ENCODE measurements at places on chromosomes 6 and 20. TPM values are rescaled to one million over a fixed set of nuclear protein-coding genes. Genes with fewer than 3 reads are reported as not detected.

ZNF217 gene
- 7.1 TPM for polyA plus RNA-seq

SYNGAP1 gene
- 8.8 TPM for polyA plus RNA-seq

PPP1R16B gene
- polyA plus RNA-seq = 0.91 TPM

DNA sequence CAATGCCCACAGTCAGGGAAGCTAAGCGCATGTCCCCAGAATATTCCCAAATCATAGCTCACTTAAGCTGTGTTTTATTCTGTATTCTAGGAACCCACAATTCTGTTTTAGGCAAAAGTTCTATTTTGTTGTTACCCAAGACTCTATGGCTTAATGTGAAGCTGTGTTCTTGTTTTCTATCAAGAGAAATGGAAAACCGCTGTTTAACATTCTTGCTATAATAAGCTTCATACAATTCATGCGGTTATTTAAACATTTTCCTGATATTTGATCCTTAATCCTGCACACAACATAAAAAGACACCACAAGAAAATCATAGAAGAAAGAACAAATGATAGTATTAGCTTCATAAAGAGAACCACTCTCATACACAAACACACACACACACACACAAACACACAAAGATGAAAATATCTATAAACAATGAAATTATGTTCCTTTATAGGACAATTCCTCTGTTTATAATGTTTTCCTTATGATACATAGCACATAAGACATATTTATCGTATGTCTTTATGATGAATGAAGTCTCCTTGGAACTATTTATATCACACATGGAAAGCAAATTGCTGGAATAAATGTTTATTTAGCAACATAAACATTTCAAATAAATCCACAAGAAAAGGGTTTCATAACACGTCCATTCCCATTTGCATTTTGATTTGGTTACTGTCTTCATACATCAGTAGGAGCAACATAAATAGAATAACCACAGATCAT is 16.4 kb upstream of the COL21A1 start:
- DNase-seq = no peak

UST gene
- polyA plus RNA-seq = 5.0 TPM

- DNase-seq = no peak
These were observed 15.4 kb upstream of the FBXO30 start for GRCh38 chr6:145829950-145830349.

DNA sequence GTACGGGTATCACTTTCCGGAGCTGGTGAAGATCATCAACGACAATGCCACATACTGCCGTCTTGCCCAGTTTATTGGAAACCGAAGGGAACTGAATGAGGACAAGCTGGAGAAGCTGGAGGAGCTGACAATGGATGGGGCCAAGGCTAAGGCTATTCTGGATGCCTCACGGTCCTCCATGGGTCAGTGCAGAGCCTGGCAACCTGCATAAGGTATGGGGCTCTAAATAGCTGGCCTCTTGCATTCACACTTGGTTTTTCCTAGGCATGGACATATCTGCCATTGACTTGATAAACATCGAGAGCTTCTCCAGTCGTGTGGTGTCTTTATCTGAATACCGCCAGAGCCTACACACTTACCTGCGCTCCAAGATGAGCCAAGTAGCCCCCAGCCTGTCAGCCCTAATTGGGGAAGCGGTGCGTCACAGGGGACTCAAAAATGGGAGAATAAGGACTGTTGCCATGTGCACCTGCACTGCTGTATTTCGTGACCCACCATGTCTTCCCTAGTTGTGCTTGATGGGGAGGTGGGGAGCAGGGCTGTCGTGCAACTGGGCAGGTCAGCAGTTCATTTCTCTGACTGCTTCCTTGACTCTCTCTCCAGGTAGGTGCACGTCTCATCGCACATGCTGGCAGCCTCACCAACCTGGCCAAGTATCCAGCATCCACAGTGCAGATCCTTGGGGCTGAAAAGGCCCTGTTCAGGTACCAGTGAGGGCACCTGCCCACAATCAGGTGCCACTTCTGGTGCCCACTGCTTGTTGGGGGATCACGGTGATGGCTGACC is 3.1 kb downstream of the NOP56 start:
- no peak for DNase-seq

DNA sequence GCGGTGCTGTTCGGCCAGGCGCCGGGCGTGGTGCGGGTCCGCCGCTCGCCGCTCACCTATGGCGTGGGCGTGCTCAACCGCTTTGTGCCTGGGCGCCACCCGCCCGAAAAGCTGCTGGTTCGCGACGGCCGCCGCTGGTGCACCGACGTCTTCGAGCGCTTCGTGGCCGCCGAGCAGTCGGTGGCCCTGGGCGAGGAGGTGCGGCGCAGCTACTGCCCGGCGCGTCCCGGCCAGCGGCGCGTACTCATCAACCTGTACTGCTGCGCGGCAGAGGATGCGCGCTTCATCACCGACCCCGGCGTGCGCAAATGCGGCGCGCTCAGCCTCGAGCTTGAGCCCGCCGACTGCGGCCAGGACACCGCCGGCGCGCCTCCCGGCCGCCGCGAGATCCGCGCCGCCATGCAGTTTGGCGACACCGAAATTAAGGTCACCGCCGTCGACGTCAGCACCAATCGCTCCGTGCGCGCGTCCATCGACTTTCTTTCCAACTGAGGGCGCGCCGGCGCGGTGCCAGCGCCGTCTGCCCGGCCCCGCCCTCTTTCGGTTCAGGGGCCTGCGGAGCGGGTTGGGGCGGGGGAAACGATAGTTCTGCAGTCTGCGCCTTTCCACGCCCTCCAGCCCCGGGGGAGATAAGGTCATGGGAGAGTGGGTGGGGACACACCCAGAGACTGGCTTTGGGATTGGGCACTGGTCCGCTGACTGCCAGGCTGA is 15.7 kb downstream of the ADISSP start:
- peak; percentile 56 for DNase-seq

DNA sequence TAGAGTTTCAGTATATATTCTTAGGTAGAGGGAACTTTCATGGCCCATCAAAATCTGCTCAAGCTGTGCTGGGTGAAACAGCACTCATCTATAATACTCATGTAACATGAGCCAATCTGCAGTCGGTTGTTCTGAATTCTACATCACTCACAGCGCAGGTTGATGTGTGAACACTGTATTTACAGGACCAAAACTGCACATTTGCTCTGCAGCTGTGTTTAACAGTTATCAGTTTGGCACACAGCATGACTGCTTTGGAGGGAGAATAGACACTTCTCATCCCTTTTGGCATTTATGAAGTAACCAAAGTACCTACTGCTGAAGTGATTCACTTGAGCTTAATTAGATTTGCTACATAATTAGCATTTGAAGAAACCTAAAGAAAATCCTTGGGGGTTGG is 225.1 kb downstream of the BCKDHB start:
- DNase-seq = no peak

- DNase-seq = no peak
These were observed 14.6 kb downstream of the MYBL2 start for GRCh38 chr20:43681468-43681942.

SLA2 gene
- polyA plus RNA-seq = not detected

DNA sequence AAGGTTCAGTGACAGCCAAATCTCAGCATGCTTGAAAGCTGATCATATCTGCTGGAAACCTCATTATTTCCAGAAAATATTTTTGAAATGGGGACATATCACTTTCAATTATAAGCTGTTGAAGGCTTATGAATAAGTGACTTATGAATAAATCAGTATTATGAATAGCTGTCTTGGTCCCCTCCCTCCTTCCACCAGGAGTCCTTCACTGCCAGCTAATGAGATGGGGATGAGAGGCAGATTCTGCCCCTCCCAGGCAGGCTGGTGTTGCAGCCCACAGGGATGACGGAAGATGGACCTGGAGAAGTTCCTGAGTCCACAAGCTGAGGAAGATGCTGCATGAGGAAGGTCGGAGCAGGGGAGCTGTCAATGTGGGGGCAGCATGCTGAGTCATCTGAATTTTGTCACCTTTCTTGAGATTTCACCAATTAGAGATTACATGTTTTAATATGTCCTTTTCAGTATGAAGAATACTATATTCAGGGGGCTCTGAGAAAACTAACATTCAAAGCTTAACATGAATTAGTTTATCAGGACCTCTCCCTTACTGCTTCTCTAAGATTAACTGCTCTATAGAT is 112.2 kb downstream of the DTNBP1 start:
- no peak for DNase-seq

SMLR1 gene
- not detected for polyA plus RNA-seq

DNA sequence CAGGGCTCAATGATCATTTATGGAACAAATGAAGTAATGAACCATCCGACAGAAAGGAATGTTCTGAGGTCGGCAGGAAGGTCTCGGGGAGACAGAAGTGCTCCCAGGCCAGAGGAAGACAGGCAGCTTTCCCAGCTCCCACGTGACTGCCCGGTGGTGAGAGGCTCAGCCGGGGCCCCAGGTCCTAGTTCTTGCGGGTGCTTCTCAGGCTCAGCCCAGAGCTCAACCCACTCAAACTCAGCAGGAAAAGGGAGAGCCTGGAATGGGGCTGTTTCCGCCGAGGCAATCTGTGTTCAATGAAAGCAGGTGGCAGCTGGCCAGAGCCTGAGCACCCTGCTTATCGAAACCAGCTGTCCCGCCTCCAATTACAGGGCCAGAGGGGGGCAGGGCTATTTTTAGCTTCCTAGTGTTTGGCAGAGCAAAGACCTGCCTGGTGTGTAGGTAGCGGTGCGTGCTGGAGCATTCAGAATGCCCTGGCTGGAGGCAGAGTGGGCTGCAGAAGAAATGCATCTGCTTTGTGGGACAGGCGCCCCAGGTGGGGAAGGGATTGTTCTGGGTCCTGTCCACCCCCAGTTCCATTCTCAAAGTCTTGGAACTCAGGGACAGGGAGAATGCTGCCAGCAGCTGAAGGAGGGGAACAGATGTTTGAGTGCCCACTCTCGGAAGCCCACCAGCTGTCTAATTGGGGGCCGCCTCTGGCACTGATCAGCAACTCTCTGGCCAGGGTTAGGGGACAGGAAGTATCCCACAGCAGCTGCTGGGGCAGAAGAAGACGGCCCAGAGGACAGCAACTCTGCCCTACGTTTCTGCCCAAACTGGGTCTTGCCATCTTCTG is 145.1 kb downstream of the PREX1 start:
- peak; percentile 93 for DNase-seq

GRCh38 chr6:30071081-30071818 is 4.3 kb downstream of the PPP1R11 start:
- peak; percentile 11 for DNase-seq

DNA sequence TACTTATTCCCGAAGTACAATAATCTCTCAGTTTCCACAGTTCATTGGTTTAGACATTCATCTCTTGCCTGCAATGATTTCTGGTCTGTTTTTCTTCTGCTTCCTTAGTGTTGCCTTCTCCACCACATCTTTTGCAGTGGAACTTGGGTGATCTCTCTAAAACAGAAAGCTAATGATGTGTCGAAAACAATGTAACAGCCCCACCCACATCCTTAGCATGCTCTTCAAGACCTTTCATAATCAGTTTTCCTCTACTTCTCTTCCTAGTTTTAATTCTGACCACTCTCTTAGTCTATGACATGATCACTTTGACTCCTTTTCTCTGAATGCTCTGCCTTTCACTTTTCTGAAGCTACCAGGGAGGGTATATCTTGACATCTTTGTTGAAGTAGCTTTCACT is 1007.9 kb upstream of the CITED2 start:
- DNase-seq = no peak

- DNase-seq = peak; percentile 83
These were observed 117.3 kb downstream of the HFE start for GRCh38 chr6:26204332-26205160.

DNA sequence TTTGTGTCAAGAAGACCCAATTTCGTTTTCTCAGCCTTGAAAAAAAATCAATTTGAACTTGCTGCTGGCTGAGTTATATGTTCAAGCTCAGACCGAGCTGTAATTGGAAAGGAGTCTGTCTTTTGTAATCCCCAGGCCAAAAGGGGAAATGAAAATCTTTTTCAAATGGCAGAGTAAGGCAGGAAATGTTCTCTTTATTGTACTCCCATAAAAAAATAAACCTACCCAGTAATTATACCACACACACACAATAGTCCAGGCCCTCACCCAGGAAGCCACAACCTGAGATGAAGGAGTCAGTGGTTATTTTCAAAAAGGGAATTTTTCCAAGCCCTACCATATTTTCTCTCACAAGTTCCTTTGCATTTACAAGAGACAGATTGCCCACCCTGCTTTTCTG is 45.3 kb downstream of the CLIC5 start:
- DNase-seq = no peak

- DNase-seq = no peak
These were observed 82.4 kb downstream of the NFATC2 start for GRCh38 chr20:51460163-51460562.

DNA sequence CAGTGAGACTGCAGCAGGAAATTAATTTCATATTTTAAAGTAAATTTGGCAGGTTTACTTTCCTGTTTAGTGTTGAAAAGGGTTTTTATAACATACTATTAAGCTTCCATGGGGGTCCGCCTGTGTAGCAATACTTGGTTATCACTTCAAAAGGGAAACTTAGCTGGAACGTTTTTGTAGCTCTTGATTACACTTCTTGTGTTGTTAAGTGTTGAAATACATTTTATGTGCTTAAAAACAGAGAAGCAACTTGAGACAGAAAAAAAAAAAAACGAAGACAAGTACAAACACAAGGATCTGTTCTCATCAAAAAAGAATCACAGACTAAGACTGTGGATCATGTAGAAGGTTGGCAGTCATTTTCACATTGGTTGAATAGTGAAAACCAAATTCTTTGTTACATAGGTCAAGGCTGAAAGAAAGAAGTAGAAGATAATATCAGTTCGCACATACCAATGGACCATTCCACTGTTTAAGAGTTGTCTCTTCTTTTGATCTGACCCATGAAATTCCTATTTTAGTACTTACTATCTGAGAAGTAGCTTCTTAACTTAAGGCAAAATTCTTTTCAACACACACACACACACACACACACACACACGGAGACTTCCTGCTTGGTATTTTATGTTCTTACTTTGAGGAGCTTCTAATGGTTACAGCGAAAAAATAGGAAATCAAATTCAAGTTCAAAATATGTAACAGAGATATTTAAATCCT is 113.9 kb upstream of the SLC35B3 start:
- DNase-seq = no peak

- DNase-seq = no peak
These were observed 6.3 kb downstream of the SOD2 start for GRCh38 chr6:159686703-159687102.
